ENCODE measurements at places on chromosomes 2 and 18.
A peak's percentile ranks its signal among the peaks of the same experiment; 100 is the strongest.

- no peak for DNase-seq
Observed at GRCh38 chr2:221480163-221480562, 91.9 kb downstream of the EPHA4 start.

DNA sequence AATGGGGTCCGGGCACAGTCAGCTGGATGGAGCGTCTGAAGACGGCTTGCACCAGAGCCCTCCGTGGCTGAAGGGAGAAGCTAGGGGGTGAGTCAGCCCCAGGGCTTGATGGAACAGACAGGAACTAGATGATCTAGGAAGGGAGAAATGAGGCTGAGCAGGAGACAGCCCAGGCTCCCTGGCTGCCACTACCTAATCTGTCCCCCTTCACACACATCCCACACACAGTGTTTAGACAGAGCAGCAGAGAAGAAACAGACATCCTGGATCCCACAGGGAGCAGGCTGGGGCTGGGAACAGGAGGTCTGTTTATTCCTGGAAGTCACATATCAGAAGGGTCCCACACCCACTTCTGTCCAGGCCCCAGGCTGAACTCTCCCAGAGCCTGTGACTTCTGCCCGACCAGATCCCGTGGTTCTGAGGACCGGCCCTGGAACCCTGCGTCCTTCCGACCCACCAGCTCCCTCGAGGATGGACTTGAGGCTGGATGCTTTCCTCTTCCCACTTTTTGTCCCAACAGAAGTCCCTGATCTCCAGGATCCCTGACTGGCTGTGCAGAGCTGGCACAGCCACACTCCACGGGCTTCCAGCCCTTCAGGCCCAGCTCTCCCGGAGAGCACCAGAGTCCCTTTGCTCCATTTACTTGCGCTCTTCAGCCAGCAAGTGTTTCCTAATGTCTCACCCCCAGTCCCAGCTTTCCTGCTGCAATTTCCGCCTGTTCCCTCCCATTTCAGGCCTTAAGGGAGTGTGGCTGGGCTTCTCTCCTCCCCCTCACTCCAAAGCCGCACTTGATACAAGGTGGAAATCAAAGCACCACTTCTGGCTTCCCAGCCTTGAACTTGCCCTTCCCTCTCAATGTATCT, 1.5 kb upstream of the GPBAR1 start:
- DNase-seq, result no peak

- no peak for DNase-seq
Observed at GRCh38 chr2:173978447-173978846, 13.3 kb upstream of the SP3 start.

- peak; percentile 12 for DNase-seq
Observed at GRCh38 chr2:126776255-126776654, 120.3 kb downstream of the GYPC start.

DNA sequence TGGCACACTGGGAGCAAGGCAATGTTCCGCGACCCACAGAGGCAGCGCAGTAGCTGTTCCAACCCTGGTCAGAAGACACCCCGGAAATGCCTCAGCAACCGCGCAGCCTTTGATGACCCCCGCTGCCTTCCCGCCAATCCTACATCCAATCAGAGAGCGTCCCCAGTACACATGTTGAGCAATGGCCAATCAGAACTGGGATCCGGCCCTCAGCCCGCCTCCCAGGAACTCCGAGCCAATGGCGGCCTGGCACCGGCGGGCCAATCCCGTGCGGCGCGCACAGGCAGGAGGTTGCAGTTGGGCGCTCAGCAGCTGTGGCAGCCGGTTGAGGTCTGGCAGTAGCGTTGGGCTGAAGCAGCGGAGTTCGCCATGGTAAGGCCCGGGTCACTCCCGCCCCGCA, at the start of gene TUBA3D:
Gene TUBA3D (plus strand): TSS at position 289 of the 400 bp plus-strand sequence. CDS start 81 bp downstream, at position 370.
- no peak for DNase-seq

- no peak for DNase-seq
Observed at GRCh38 chr2:119278946-119279345, 55.3 kb downstream of the STEAP3 start.

DNA sequence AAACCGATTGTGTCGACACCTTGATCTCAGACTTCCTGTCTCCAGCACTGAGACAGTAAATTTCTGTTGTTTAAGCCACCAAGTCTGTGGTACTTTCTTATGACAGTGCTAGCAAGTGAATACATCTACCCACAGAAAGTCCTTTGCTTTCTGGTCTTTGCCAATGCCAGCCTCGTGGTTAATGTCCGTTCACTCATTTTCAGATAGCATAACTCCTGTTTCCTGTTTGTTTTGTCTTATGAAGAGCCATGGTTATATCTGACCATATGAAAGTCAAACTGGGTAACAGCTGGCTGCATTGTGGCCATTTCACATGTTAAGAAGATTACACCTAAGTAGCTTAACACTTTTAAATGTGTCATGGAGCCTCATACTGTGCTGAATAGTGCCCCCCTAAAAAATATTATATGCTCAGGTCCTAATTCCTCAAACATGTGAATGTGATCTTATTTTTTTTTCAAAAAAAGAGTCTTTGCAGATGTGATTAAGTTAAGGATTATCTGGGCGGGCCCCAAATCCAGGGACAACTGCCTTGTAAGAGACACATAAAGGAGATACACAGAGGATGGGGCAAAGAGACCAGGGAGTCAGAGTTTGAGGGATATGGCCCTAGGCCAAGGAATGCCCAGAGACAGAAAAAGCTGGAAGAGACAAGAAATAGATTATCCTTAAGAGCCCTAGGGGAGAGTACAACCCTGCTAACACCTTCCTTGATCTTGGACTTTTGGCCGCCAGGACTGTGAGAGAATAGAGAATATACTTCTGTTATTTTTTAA, 118.0 kb downstream of the KCNE4 start:
- no peak for DNase-seq

DNA sequence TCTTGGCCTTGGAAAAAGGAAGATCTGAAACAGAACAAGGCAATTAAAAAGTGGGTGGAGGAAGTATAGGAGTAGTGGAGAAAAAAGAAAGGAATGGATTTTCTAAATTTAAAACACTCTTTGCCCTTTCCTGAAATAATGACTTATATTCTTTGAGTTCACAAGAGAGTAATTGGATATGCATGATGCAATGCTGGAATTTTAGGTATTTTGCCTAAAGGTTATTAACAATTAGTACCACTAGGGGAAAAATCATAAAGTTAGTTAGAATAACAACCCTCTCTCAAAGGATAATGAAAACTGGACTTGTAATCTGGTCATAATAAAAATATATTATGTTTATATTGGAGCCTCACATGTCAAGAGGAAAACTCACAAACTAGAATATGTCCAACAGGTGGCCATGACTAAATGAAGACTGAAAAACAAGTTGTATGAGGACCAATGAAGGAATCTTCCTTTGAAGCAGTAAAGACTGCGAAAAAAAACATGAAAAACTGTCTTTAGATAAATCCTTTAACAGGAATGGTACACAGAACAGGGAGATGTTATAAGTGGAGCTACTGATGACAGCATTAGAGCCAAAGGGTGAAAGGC, 281.8 kb downstream of the NCKAP5 start:
- DNase-seq, result no peak

DNA sequence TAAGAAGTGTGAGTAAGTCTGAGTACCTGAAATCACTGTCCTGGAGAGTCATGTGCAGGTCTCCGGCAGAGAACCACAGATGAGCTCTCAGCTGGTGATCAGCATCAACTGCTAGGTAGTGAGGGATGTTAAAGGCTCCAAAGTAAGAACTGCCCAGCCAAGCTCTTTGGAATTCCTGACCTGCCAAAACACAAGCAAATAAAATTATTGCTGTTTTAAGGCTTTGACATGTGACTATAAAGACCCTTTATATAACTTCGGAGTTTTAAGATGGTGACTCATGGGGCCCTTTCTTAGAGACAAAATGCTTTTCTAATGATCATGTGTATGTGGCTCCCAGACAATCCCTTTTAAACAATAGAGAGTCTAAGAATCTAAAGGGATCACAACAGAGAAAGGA, 855.7 kb downstream of the TRIB2 start:
- DNase-seq, result no peak

DNA sequence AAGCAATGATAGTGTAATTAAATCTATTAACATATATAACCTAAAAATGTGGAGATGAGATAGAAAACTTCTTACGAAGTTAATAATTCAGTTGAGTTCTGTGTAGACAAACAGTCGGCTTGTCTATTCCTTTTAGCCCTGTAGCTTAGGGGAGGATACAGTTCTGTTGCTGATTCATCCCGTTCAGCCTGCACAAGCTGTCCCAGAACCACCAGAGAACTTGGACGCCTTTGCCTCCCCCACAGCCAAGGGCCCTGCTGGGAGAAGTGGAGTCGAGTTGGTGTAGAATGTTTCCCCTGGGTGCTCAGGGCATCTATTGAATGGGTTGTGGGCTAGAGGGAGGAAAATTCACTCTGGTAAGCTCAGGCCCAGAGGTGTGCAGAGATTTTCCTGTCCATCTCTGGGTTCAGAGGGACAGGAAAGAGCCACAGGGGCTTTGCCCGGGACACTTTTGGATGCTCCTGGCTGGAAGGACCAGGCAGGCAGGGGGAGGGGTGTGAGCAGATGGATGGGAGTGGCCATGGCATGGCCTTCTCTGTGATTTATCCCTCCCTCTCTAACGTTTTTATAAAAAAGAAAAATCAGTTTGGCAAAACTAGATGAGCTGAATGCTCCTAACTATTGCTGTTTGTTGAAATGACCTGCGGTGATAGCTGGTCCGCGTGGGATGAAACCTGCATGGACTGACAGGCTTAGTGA, 42.8 kb upstream of the GALR1 start:
- DNase-seq, result no peak

DNA sequence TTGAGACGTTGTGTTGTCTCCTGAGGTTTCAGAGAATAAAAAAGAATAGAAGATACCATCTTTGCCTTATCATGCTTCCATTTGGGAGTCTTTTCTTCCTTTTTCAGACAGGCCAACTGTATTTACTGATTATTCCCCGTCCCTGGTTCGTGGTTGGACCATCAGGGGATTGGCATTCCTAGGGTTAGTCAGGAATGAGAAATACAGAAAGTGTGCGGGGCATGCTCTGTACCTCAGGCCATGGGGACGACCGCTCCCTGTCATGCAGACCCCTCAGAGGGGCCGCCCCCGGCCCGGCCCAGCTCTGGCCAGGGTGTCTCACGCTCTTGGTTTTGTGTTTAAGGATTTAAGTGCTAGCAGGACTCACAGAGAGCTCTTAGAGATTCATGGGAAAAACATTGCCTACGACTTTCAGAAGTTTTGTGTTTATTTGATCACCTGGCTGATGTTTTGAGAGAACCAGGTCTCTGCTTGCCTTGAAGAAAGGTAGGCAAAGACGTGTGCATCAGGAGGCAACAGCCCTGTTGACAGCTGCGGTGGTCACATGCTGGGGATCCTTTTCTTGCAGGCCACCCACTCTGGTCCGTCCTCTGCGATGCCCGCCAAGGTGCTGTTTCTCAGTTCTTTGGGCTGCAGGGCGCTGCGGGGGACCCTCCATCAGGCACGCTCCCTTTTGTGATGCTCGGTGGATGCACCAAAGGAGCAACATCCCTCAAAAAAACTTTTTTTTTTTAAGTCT, 317.8 kb downstream of the AGAP1 start:
- no peak for DNase-seq

DNA sequence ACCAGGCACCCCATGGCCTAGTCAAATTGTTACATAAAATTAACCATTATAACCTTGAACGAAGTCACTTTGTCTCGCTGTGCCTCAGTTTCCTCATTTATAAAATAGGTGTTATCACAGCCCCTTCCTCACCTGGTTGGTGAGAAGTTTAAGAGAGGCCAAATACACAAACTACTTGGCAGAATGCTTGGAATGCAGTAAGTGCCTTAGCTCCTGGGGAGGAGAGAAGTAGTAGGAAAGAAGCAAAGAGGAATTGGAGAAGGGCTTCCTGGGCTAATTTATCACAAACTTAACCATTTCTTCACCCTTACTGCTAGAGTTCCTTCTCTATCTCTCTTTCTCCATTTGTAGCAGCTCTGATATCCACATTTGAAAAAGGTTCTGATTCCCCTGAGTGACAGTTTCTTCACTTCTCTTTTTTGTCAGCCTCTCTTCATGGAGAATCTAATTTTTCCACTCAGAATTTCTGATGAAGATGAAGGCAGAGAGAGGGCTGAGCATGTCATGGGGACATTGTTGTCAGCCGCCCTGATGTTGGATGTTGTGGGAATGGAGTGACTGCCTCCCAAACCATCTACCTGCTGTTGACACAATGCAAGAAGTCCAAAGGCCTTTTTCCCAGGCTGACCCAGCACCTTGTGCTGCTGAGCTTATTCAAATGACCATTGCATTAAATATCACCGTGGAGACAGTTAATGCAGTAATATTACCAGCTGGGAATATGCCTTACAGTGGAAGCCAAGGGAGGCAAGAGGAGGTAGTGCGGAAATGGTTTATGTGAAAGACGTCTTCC, 60.4 kb downstream of the BOD1L2 start:
- no peak for DNase-seq

DNA sequence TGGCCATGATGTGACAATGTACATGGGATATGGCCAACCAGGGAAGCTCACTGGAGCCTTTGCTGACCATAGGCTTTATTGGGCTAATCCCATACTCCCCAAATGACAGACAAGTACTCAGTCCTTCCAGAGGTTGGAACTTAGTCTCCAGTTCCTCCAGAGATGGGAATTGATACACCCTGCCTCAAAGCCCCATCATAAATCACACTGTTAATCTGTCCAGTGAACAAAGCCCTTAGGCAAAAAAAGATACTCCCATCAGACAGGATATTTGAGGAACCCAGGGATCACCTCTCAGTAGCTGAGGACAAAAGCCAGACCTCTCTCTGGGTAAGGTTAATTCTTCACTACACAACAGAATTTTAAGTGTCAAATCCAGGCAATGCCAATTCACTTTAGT, 247.5 kb upstream of the CDH20 start:
- DNase-seq, result no peak

DNA sequence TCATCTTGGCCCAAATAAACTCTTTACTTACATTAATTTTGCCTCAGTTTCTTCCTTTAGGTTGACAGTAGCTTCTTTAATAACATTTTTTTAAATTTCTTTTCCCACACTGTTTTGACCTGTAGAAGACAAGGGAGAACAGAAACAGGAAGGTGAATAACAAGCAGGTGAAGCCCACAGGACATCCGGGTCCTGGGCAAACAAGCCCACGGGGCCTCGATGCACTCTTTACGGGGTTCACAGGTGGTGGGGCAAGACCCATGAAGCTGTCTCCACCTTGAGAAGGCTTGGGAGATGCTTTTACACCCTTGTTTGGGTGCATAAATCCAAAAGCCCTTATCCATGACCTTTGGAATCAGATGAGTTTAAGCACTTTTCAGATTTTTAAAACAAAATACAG, 301.0 kb upstream of the MGAT5 start:
- DNase-seq, result no peak

DNA sequence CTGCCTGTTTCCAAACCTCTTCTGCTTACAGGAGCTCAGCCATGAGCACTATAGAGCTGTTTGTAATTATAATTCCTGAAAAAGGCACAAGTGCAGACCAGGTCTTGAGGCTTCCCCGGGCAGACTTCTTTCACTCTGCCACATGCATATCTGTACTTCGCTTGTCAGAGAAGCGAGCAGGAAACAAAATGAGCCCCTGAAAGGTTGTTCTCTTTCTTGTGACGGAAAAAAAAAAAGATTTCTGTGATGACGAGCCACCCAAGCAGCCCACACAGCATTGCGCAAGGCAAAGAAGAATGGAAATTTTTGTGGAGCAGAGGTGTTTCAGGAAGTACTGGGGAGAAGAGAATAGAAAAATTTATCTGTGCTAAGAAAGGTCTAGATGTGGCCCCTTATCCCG, 54.0 kb upstream of the LINC00305 start:
- no peak for DNase-seq

Data from NCI-H748 treated with DMSO at 0.1 percent for 48 hours (cell line).